MCF 10A (cell line): ENCODE measurements at places on chromosomes 4 and X. TPM values are rescaled to one million over a fixed set of nuclear protein-coding genes. Genes with fewer than 3 reads are reported as not detected.

DNA sequence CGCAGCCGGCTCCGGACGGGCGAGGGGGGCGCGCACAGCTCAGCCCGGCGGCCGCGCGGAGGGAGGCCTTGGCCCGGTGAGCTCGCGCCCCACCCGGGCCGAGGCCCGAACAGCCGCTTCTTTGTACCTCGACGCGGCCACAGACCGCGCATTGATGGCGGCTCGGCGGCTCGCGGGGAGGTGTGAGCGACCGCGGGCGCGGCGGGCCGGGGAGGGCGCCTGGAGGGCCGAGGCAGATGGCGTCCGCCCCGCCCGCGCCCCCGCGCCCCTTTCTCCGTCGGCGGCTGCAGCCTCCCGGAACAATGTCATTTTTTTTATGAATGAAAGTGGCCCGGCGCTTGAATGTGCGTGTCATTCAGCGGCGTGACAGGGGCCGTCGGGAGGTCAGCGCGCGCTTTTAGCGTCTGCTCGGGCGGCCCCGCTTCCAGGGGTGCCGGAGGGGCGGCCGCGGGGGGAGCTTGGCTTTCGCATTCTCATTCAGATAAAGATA lies 1.8 kb downstream of the FGFR3 start:
- no peaks in the 10 kb centered on the region for H3K27me3 ChIP-seq
- no peak overlapping the region for H3K4me3 ChIP-seq
- H3K4me1 ChIP-seq = peaks cover 9% of the 10 kb centered on the region
- H3K36me3 ChIP-seq = peaks cover 4% of the 10 kb centered on the region
- no peak overlapping the region for H3K27ac ChIP-seq

DNA sequence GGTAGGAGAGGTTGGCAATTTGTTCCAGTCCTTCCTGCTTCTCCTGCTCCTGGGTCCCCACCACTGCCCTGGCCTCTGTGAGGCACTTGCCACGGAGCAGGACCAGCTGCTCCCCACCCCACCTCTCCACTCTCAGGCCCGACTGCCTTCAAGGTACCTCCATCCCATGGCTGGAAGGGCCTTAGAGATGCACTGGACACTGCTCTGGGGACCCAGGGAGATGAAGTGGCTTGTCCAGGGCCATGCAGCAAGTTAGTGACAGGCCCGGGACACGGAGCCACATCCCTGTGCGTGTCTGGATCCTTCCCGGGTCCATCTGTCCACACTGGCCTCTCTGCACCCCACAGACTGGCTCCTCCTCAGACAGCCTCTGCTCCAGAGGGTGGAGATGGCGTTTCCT lies 105.3 kb downstream of the CPZ start:
- no peak for DNase-seq
- H3K27ac ChIP-seq = no peak overlapping the region
- H3K4me1 ChIP-seq = no peaks in the 10 kb centered on the region
- H3K4me3 ChIP-seq = no peak overlapping the region
- H3K36me3 ChIP-seq = no peaks in the 10 kb centered on the region
- peaks cover 67% of the 10 kb centered on the region for H3K27me3 ChIP-seq

PRR32 gene
- total RNA-seq = not detected in 2 replicates

MID2 gene
- 12.1 and 15.6 TPM in 2 replicates for total RNA-seq
